ENCODE measurements at places on chromosomes 7 and 10.

DNA sequence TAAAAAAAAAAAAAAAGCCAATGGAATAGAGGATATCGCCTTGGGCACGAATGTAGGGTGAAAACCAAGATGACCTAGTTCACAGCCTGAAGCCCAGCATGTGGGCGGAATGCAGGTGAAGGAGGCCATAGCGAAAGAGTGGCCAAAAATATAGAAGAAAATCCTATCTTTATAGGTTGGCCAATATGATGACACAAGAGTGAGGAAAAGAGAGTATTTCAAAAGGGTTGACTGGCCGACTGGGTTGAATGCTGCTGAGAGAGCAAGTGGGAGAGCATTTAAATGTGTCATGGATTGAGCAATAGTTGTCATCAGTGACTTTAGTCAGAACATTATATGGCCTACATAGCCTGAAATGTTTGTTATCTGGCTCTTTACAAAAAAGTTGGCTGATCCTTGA is 17.2 kb upstream of the GLI3 start:
- no peak for DNase-seq

- DNase-seq, result peak; percentile 84
Measured at GRCh38 chr7:36967387-36967786, 243.1 kb upstream of the AOAH start.

DNA sequence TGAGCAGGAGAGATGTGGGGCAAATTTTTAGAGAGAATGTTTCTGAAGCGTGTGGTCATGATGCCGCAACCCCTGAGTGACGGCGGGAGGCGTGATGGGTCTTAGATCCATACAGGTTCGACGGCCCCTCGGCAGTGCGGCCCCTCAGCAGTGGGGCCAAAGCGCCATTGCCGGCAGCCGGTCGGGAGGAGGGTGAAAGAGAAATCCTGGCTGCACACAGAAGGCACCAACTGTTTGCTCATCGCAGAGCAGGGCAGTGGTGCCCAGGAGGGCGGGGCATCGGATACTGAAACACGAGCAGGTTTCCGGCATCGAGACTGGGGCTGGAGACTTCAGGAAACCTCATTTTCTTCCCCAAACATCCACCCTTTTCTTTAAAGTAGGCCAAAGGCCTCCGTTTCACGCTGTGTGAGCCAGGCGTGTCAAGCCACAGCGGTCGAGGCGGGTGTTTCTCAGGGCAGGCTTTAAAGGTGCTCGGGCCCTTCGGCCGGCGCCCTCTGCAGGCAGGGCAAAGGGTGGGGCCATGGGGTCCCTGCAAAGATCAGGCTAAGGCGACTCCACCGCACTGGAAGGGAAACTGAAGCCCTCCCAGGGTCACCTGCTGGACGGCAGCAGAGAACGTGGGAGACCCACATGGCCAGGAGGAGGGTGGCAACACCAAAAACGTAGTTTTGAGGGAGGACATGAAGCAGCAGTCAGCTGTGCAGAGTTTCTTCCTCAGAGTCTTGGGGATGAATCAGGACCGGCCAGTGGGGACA is 42.0 kb upstream of the PPP2R2D start:
- DNase-seq, result no peak

DNA sequence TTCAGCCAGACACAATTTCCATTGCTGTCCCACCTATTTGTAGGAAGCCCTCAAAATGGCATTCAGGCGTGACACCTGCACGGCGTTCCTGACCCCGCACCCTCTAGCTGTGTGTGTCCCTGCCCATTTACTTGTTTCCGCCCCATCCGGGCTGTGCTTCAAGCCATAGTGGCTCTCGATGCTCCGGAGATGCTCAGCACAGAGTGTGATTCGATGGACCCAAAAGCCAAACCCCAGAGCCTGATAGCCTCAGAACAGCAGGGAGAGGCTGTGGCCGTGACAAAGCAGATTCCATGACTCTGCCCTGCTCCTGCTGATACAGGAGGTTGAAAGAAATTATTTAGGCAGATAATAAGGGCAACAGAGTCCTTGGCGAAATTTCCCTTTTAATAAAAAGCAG is 13.4 kb downstream of the BUD31 start:
- DNase-seq, result no peak

DNA sequence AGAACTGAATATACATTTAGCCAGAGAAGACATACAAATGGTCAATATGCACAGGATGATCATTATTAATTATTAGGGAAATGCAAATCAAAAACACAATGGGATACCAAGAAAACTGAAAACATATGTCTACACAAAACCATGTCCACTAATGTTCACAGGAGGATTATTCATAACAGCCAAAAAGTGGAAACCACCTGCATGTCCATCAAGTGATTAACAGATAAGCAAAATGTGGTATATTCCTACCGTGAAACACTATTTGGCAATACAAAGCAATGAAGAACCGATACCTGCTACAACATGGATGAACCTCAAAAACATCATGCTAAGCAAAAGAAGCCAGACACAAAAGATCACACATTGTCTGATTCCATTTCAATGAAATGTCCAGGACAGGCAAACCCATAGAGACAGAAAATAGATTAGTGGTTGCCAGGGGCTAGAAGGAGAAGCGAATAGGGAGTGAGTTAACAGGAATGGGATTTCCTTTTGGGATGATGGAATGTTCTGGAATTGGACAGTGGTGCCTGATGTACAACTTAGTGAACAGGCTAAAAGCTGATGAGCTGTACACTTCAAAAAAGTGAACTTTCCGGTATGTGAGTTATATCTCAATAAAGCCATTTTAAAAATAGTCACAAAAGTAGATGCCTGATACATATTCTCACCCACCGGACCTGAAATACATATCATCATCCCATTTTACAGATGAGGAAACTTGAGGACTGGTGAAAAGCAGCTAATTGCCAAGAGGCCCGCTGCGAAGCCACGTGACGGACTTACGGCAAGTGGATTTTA is 33.6 kb downstream of the HIPK2 start:
- no peak for DNase-seq

GRCh38 chr7:146129997-146130396 is 13.4 kb downstream of the CNTNAP2 start:
- DNase-seq, result no peak

GRCh38 chr10:689452-690371 is at the start of gene DIP2C:
Gene DIP2C (minus strand): TSS chr10:689668. CDS start chr10:689578, 90 bp downstream.
- DNase-seq, result peak; percentile 27

DNA sequence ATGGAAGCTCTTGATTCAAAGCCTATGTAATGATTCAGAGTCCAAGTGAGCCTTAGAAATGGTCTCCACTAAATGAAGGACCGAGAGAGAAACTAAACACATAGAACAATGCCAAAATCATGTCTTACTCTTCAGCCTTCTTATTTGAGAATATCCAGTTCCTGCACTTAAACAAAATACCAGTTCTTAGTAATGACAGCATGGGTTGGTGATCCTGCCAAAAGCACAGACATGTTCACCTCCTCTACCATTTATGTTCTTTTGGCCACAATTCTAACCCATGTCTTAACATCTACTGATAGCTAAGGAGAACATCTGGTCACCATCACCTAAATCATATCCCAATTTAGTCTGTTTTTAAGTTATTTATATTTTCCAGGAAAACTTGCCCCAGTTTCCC is 239.6 kb upstream of the PTN start:
- no peak for DNase-seq

DNA sequence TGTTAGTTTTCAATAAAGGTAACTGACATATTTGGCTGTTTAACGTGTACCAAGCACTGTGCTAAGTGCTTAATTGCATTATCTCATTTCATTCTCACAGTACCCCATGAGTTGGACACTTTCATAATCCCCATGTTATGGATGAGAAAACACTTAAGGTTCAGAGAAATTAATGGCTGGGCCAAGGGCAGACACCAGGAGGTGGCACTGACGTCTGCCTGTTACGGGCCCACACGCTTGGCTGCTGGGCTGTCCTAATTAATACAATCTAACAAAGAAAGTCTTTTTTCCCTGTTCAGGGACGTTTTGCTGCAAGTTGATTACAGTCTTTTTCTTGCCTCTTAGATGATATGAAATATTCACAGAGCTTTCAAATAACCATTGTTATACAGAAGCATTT is 16.1 kb downstream of the DYDC2 start:
- no peak for DNase-seq

DNA sequence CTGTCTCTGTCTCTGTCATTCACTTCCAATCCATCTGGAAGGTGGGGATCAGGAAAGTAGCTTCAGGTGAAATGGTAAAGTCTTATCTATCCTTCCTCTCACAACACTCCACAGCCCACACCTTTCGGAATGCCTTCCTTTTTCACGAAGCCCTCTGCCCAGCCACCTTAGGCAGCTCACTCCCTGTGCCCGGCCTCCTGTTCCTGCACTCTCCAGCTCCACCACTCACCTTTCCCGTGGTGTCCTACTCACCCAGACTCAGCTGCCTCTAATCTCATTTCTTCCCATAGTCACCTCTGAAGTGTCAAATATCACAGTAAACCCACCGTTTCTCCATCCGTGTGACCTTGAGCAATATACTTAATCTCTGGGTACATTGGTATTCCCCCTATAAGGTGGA is 100.9 kb upstream of the C7orf33 start:
- DNase-seq, result no peak

GRCh38 chr7:127632276-127632910 is 14.5 kb upstream of the PAX4 start:
- DNase-seq, result no peak

DNA sequence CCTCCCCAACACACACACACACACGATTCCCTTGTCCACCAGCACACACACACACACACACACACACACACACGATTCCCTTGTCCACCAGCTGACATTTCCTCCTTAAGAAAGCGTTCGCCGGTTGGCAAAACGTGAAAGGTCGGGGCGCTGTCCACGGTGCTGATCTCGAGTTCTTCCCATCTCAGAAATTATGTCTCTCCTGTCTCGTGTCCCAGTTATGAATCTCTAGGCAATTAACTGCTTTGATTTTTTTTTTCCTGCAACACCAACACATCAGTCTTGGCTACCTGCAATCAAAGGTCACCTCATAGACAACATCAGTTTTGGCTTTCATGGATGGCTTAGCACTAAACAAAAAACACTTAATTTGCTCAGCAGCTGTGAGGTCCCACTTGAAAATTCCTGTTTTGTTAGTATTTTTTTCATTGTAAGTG is 1.9 kb downstream of the INA start:
- peak; percentile 7 for DNase-seq

DNA sequence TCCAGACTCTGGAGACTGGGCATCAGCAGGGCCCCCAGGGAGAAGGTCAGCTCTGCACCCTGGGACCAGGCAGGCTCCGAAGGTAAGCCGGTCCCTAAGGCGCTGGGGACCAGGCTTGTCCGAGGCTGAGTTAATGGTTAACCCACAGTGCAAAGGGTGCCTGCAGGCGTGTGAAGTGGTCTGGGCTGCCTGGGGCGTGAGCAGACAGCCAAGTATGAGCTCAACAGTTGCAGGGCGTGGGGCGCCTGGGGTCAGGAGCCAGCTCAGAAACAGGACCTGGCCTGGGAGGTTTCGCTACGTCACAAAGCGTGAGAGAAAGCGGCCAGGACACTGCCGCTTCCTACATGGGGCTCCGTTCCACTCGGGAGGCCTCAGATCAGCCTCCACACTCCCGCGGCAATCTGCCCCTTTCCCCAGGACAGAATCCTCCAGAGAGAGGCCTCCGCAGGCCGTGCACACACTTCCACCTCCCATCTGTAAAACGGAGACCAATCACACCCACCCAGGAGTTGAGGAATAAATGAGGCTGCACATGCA is 16.0 kb downstream of the PDGFA start:
- DNase-seq, result peak; percentile 91

- no peak for DNase-seq
Measured at GRCh38 chr10:11358011-11358410, 253.4 kb downstream of the USP6NL start.

GRCh38 chr10:25105262-25105661 is 69.5 kb upstream of the GPR158 start:
- DNase-seq, result no peak

DNA sequence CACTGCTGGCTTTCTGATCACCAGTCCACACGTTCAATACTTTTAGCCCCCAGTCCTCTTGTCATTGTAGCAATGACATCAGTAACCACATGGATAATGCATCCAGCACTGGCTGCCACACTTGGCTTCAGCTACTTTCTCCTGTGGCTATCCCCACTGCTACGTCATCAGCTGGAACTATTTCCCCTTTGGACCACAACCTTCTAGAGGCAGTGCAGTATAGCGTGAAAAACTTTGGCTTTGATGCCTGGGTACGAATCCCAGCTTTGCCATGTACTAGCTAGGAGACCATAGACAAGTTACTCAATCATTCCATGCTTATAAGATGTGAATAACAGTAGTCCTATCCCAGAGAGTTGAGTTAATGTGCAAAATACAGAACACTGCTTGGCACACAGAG is 63.2 kb downstream of the CCDC3 start:
- DNase-seq, result no peak

GRCh38 chr7:132584796-132585494 is 8.7 kb upstream of the PLXNA4 start:
- DNase-seq, result no peak

DNA sequence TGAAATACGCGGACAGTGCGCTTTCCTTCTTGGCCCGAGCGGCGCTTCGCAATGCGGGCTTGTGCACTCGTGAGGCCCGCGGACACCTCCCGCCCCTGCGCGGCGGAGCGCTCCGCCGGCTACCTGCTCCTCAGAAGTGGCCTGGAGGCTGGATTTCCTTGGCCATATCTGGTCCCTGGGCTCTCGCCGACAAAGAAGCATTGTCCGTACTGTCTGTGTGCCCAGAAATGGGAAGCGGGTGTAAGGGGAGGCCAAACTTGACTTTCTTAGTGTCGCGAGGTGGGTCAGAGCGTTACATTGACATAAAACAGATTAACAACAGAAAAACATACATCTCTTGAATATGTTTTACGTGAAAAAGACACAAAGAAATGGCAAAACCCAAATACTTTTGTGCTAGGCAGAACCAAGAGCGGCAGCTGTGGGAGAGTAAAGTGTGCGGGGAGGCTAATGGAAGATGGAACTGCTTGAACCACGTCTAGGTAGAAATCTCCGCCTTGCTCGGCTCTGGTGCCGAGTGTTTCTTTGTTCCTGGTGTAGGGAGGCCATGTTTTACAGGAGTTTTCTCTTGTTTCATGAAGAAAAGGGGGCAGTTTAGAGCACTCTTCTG is 1.4 kb downstream of the LANCL2 start:
- DNase-seq, result no peak

DNA sequence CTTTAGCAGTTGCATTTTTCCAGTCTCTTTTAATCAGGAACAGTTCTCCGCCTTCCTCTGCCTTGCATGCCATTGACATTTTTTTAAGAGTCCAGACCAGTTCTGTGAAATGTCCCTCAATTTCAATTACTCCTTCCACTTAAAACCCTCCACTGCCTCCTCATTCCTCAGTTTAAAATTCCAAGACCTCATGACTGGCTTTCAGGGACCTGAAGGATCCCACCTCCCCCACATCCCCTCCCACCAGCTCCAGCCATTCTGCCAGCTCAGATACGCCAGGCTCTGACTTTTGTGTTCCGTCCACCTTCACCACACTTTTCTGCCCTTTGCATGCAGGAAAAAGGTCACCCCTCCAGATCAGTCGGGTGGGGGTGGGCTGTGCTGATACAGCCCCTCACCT is 8.7 kb downstream of the TNRC18 start:
- no peak for DNase-seq

- DNase-seq, result no peak
Measured at GRCh38 chr7:22958742-22959141, 55.2 kb downstream of the HYCC1 start.

- DNase-seq, result no peak
Measured at GRCh38 chr7:120955577-120956149, 5.1 kb downstream of the ING3 start.

GRCh38 chr7:116512520-116513188 is 12.2 kb upstream of the CAV1 start:
- DNase-seq, result no peak
